Fibroblast of pulmonary artery (primary cell): ENCODE measurements at places on chromosomes 3 and 15.

GRCh38 chr3:46578973-46579755 is 13.1 kb upstream of the LRRC2 start:
- no peak for DNase-seq

DNA sequence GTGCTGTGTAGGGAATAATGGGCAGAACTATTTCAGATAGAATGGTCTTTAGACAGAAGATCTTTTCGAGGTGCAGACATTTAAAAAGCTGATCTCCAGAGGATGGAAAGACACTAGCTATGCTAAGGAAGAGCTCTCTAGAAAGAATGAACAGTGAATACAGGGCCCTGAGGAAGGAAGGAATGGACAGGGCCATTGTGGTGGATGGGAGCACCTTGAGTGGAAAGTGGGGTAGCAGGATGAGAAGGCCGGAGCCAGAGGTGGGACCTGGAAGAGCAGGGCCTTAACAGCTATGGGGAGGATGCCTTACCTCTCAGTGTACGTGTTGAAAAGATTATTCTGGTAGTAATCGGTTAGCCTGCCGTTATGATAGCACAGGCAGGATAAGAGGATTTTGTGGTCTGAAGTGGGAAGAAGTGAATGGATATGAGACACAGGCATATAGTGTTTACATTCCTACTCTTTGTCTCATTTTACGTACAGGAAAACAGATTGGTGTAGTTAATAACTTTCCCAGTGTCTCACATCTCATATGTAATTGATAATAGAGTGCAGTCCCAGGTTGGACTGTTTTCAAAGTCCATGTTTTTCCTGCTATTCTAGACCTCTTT is 172.4 kb downstream of the KLHL25 start:
- no peak for DNase-seq

- DNase-seq, result no peak
These were observed 98.5 kb upstream of the MYO5C start for GRCh38 chr15:52394118-52394517.

DNA sequence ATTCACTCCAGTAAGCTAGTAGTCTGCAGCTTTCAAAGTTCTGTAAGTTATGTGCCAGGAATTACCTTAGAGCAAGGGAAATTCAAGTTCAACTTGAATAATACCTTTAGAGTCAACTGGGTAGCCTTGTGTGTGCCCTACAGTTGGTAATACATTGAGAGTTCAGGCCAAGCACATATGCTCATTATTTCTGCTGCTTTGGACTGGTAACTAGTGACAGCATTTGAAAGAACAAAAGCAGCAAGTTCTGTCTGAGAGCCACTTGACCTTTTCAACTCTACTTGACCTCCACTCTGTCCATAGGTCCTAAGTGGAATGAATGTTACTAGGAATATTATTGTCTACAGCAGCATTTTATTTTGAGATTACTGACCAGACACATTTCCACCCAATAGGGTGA is 723.5 kb downstream of the NLGN1 start:
- no peak for DNase-seq

GRCh38 chr15:40121911-40122638 is 13.4 kb upstream of the BMF start:
- no peak for DNase-seq

GRCh38 chr3:72307438-72308115 is 522.6 kb upstream of the PROK2 start:
- no peak for DNase-seq

DNA sequence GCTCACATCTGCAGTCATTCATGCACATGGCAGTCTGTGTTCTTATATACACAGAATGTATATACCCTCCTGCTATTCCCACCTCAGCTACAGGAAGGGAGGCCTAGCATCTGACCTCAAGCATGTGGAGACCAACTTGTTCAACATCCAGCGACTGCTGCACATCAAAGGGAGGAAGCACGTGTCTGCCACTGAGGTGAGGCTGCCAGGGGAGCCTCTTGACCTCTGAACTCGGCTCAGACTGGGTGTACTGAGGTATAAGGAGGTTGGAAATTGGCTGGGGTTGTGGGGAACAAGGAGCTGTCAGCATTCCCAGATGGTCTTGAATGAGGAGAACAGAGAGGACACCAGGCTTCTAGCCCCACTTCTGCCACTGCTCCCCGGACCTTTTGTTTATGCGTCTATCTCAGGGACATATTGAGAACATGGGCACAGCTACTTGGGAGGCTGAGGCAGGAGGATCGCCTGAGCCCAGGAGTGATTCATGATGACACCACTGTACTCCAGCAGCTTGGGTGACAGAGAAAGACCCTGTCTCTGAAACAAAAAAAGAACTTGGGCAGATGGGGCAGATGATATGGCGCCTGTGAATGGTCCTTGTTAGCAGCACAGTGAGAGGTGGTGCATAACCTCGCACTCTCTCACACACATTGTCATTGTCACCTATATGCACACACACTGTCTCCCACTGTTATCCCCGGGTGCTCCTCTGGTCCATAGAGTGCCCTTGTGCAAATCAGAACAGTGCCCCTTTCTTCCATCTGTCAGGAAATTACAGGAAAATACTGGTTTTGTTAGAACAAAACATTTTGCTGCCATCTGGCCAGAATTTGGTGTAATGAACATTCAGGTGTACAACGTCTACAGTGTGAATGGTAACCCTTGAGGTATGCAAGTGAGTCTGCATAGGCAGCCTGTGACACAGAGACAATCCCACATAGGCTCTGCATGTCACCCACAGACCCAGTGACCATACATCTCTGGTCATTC is 5.4 kb downstream of the VILL start:
- DNase-seq, result no peak

- no peak for DNase-seq
These were observed 26.4 kb upstream of the KLF13 start for GRCh38 chr15:31300208-31300661.

GRCh38 chr3:100311011-100311410 is 23.5 kb upstream of the NIT2 start:
- DNase-seq, result no peak

DNA sequence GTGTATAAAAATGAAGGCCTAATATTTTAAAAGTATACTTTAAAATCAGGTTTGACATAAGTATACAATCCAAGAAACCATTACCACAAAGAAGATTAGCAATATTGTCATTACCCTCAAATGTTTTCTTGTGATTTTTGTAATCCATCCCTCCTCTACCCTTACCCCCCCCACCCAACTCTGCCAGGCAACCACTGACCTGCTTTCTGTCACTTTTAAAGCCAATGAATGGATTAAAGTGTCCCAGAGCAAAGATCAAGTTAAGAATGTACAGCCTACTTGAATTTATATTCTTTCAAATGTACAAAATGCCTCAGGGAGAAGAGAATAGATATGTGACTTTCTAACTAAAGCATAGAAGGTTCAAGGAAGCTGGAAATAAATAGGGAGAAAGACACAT is 1038.8 kb upstream of the GBE1 start:
- no peak for DNase-seq

GRCh38 chr3:78911394-78911793 is 856.4 kb downstream of the ROBO1 start:
- DNase-seq, result no peak

GRCh38 chr3:5692446-5692845 is 504.9 kb downstream of the EDEM1 start:
- no peak for DNase-seq

GRCh38 chr3:80770106-80771074 is 991.1 kb downstream of the GBE1 start:
- DNase-seq, result peak; percentile 7

GRCh38 chr3:197487911-197488391 is 67.8 kb downstream of the BDH1 start:
- peak; percentile 95 for DNase-seq

DNA sequence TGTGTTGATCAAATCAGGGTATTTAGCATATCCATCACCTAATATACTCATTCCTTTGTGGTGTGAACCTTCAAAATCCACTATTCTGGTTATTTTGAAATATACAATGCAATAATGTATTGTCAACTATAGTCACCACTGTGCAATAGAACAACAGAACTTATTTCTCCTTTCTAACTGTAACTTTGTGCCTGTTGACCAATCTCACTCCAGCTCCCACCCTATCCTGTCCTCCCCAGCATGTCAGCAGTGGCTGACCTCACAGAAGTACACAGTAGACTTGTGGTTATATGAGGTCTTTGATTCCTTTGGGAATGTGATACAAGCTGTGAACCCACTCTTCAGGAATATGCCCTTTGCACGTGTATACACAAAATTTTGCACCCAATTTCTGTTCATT is 64.2 kb downstream of the ECT2 start:
- peak; percentile 31 for DNase-seq

DNA sequence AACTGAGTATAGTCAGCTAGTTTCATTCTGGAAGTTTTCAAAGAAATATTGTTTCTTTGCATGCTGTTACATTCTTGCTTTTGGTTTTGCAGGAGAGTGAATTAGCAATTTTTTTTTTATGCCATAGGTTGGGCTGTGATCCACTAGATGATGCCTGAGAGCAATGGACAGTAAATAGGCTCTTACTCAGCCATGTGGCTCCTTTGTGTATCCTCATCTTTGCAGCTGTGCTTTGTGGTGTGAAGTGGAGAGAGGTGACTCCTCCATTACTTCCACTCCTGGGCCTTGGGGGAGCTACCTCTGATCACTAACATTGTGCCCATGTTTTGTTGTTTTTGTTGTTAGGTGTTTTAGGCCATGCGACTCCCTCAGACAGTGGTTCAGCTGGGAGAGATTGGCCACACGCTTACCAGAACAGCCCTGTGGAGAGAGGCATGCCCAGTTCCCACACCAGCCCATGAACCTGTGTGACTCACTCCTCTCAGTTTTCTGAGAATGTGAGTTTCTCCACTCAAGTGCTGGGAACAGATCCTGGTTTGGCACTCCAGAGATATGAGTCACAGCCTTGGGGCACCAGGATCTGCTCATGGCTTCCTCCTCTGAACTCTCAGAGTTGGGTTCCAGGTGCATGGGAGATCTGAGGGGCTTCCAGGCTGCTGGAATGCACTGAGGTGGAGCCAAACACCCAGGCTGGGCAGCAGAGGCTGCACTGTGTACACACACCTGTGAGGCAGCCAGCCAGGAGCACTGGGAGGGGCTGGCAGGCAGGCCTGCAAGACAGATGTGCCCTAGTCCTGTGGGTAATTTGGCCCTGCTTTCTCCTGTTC is 785.3 kb downstream of the ROBO2 start:
- peak; percentile 66 for DNase-seq

- DNase-seq, result peak; percentile 46
These were observed at the start of gene MCTP2 for GRCh38 chr15:94230883-94231722. MCTP2 (plus strand) TSS chr15:94231561; CDS start chr15:94298266, 66,705 bp downstream.

- DNase-seq, result peak; percentile 97
These were observed 31.2 kb upstream of the CCDC80 start for GRCh38 chr3:112671930-112672715.

- no peak for DNase-seq
These were observed 123.8 kb downstream of the PPM1L start for GRCh38 chr3:160879859-160880258.

DNA sequence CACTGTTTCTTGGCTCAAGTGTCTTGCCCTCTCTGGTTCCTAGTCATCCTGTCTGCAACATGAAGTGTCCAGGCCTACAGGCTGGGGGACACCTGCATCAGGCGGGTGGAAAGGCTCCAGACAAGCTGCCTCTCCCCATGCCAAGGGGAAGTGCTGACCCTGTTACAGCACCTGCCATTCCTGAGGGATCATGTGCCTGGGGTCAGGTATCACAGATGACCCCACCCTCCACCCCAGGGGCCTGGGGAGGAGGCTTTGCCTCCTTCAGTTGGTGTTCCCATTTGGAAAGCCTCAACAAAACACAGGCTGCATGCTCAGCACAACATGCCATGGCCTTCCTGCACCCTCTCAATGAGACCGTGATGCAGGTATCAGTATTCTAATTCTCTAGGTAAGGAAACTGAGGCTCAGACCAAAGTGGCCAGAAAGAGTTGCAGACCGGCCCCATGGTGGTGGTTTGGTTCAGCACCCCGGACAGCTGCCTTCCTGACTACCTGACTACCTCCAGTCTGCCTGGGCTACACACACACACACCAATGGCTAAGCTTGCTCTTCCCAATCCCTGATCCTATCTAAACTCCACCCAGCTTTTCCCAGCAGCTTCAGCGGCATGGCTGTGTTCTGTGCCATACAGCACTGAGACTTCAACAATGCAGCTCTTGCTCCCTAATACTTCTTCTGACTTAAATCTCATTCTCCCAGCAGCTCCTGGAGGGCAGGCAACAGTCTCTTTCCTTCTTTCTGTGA is 69.7 kb upstream of the LINGO1 start:
- peak; percentile 39 for DNase-seq

- no peak for DNase-seq
These were observed 996.4 kb upstream of the CFAP20DC start for GRCh38 chr3:60046210-60046609.

DNA sequence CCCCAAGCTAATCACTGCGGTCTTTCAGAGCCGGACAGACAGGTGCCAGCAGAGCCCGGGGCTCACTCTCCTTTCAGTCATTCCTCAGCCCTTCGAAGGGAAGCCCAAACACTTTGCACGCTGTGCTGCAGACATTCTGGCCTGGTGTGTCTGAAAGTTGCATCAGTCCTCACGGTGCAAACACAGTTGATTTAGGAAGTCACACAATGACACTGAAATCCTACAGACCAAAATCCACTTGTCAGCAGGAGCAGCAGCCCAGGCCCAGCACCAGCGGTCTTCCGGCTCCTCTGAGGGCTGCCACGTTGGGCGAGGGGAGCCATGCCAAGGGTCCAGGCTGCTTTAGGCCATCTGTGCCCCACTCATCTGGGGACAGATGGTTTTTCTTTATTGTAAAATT is 61.6 kb downstream of the RGMA start:
- no peak for DNase-seq

DNA sequence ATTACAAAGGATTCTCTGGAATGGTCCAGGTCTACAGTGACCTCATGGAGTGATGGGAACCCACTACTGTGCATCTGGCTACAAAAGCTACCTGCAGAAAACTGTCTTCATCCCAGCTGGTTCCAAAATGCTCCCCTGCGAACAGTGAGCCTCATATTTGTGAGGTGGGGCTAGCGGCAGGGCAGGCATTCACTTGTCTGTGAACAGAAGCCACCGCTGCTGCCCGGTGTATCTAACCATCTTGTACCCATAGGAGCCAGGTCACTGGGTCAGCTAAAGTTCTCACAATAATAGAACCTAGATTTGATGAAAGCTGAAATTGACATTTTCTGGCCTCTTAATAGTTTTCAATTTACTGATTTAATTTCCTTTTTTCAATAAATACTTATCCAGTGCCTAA is 150.7 kb downstream of the KLF13 start:
- DNase-seq, result no peak

GRCh38 chr15:90818251-90819210 is 49.9 kb upstream of the FURIN start:
- DNase-seq, result no peak

- no peak for DNase-seq
These were observed 25.3 kb downstream of the PLA2G4D start for GRCh38 chr15:42069025-42069424.

- DNase-seq, result no peak
These were observed 1.4 kb downstream of the ARID3B start for GRCh38 chr15:74542166-74543042.

DNA sequence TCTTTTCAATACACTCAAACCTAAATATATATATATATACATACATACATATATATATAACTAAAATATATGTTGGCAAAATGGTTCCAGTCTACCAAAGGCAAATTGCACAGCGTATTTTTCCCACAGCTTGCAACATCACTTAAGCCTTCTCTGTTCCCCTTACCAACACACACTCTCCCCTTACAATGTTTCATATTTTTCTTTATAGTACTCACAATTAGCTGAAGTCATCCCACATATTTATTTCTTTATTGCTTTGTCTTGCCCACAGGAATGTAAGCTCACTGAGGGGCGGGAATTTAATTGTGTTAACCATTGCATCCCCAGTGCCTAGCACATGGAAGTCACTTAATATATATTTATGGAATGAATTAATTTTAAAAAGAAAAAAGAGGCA is 288.3 kb downstream of the ULK4 start:
- DNase-seq, result peak; percentile 18
